Stimulated activated effector memory CD8-positive, alpha-beta T cell treated with anti-CD3 and anti-CD28 coated beads, Interleukin-12 subunit alpha, Interleukin-12 subunit beta, amount 100 ng/mL, for 72 hours (primary cell): ENCODE measurements at places on chromosomes 7 and 10.

- DNase-seq: no peak
Measured at GRCh38 chr7:3011211-3011852, 32.3 kb downstream of the CARD11 start.

GRCh38 chr10:108591417-108591816 lies 1331.9 kb downstream of the XPNPEP1 start:
- no peak for DNase-seq

DNA sequence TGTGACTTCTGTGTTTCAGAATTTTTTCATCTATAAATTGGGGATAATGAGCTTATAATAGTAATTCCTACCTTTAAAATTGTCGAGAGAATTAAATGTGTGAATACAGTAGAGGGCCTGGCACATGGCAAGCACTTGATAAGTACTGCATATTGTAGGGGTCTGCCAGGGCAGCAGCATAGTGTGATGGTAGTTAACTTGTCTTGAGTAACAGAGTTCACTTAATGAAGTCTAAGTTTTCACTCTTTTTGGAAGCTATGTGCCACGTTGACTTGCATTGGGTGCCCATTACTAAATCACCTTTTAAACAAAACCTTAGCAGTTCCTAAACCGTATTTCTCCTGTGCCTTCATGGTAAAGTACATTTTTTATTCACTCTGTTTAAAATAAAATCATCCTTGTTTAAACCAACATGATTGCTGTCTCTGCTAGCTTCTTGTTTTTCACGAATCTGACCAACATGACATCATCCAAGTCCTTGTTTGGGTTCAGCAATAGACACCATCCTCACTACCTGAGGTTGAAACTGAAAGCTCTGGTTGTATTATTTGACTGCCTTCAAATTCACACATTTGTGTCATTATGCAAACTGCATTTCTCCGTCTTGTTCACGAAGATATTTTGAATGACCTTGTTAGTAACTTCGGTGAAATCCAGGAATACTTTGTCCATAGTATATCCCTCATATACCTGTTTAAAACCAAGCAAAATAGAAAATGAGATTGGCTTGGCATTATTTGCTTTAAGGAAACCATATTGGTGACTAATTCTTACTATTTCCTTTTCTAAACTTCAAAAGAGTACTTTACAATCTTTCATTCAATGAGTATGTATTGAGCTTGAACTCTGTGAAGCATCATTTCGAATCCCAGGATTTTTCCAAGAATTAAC lies 340.2 kb downstream of the SUGCT start:
- no peak for DNase-seq

DNA sequence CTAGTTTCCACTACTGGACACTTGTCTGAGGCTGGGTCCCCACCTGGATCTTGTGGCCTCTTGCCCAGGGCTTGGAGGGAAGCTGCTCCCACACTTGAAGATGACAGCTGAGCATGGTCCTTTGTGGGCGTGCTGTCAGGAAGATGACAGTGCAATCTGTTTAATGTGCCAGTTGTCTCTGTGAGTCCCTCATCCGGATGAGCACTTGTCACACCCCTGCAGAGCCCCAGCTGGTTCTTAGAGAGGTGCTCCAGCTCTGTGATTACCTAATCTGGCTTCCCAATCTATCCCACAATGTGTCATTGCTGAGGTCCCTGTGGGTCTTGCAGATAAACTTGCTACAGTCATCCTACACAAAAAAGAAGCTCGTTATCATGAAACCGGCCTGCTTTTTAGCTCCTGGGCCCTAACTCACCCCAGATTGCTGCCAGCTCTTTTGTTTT lies 34.8 kb upstream of the CCSER2 start:
- no peak for DNase-seq

DNA sequence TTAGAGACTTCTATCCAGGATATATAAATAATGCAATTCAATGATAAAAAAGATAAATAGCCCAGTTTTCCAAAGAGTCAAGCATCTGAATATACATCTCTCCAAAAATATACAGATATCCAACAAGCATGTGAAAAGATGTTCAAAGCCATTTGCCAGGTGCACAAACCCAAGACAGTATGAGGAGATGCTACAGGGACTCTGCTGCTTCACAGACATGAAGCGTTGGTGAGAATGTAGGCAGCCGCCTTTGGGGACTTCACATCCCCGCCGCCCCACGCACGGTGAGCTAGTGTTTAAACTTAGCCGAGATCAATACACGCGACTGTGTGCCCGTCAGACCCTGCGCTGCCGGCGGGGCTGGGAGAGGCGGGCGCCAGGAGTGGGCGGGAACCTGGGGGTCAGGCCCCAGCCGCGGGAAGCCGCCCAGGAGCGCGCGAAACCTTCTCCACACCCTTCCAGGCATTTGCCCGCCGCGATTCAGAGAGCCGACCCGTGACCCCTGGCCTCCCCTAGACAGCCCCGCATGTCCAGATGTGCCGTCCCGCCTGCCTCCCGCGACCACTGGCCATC lies 927 bp upstream of the ALOX5 start:
- no peak for DNase-seq
